Stimulated activated CD8-positive, alpha-beta memory T cell treated with anti-CD3 and anti-CD28 coated beads, Interleukin-15, amount 100 ng/mL, for 1 hour (primary cell): ENCODE measurements at places on chromosomes 11 and 22.

DNA sequence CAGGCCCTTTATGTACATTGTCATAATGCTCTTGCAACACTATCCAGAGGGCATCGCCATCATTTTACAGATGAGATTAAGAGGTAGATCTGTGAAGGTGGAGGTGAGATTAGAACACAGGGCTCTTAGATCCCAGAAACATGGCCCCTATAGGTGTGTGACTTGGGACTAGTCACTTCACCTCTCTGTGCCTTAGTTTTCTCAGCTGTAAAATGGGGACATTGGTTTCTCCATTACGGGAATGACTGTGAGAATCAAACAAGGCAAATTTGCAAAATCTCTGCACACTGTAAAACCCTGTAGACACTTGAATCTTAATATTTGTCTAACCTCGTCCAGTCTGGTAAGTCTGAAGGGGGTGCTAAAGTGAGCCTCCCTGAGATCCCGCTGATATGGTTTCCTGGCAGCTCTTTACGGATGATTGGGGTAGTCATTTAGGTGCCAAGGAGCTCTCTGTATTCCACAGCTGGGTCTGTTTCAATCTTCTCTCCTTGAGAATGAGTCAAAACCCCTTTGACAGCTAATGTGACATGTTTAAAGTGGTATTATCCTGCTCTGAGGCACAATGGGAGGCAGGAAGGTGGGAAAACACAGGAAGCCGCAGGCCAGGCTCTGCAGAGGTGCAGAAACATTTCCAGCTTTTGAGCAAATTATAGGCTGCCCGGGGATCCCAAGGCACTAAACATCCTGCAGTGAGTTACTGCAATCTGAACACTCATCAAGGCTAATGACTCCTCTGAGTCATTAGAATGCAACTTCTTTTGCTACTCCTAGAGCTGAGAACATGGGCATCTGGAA is 140.8 kb downstream of the CCDC81 start:
- no peak for DNase-seq

- no peak for DNase-seq
Observed at GRCh38 chr11:76706667-76707066, 36.1 kb upstream of the LRRC32 start.

DNA sequence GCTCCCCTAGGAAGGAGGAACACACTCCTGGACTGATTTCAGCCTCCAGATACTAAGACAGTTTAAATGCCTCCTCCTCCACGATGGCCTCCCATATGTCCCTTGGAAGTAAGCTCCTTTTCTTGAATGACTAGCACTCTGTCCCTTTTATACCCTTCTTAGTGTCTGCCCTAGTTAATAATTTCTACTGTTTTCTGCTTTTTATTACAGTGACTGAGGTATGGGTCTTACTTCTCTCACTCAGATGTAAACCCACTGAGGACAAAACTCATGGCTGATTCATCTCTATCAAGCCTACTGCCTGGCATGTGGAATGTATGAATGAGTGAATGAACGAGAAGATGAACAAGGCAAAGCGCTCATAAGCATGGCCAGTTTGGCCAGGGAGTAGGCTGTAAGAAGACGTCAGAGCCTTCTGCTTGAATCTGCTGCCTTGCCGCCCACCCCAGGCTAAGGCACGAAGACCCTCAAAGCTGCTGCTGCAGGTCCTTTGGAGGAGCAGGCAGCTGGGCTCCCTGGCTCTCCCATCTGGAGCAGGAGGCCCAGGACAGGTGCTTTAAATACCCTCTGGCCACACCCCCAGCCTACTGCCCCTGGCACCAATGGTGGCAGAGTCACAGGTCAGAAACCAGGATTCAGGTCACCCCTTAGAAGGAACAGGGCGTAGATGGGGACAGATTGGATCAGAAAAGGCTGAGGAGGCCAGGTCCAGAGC is 8.2 kb upstream of the PGA3 start:
- no peak for DNase-seq

DNA sequence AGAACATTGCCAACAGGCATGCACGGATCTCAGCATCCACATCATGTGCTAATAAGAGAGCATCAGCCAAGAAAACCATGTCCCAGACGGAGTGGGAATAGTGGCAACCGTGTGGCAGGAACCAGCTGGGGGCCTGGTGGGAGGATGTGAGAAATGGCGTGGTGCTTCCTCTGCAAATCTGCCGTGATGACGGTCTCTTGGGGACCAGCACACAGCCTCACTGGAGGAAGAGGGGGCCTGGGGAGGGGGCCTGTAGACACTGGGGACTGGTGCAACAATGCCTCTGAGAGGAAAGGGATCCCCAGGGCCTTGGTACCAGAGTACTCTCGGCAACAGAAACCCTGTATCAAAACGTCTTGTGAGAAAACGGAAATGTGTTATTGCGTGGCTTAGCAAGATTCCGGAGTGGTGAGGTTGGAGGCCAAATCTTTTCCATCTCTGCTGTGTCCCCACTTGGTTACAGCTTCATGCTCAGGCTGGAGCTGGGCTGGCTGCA is 154.3 kb upstream of the TBCEL start:
- no peak for DNase-seq

DNA sequence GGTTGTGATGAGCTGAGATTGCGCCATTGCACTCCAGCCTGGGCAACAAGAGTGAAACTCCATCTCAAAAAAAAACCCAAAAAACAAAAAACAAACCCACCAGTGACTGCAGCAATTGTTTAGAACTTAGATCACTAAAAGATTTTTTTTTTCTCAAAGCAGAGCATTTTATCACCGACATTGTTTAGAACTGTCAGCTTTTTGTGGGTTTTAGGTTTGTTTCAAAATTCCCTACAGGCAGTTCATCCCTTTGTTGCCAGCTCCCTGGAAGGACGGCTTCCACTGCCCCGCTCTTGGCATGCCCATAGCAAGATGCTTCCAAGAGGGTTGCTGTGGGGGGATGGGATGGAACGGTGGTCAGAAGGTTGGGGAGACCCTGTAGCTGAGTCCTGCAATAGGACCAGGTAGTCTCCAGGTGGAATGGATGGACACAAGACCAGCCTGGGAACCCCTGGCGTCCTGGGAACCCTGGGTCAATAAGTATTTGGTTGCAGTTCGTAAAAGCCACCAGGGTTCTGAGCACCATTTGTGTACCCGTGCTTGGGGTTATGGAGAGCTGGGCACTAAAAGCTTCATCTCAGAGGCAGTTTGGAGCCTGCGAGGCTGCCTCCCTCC is 46.7 kb downstream of the TSPAN18 start:
- DNase-seq: no peak

DNA sequence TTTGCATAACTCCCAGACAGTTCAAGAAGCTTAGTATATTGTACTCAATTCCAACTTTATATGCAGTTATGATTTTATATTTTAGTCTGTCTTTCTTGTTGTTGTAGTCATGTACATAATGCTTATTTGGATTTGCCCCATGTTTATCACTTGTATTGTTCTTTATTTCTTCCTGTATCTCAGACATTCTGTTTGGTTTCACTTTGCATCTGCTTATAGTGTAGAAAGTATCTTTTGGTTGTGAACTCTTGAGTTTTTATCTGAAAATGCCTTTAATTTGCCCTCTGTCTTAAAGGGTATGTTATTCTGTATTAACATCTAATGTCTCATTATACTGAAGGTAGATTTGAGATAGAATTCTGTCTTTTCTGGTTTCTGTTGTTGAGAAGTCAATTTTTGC is 275.4 kb downstream of the DYNC2H1 start:
- DNase-seq: no peak

GRCh38 chr22:28034760-28035401 is 115.8 kb upstream of the PITPNB start:
- DNase-seq: no peak
